RWPE2 (cell line): ENCODE measurements at places on chromosomes 3 and 15.

DNA sequence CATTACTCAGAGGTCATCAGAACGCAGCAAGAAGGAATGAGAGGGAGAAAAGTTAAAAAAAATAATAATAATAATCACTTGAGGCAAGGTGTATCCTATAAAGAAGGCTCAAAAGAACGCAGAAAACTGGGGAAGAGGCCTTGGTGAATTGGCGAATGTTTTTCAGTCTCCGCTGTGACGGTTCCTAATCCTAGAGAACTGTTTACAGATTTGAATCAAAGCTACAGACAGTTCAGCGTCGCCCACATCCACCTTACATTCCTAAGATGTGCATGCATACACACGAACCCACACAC, 634 bp downstream of the ZMAT3 start:
- no peak for DNase-seq

DNA sequence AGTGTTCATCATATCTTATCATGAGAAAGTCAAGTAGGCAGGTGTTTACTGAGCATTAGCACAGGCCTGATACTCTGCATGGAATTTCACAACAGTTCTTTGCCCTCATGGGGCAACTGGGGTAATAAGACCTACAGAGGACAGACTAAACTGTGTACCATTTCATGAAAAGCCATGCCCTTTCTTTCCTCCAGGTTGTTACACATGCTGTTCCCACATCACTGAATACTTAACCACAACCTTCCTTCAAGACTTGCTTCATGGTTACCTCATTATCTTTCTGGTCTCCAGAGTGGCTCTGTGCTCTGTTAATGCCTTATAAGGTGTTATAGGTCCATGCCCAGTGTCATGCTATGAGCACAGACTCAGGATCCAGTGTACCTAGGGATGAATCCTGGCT, 28.2 kb upstream of the RSL24D1 start:
- DNase-seq, result no peak

- no peak for DNase-seq
Measured at GRCh38 chr3:9147896-9148266, 101.6 kb downstream of the SRGAP3 start.

GRCh38 chr3:134937256-134938028, 142.4 kb downstream of the EPHB1 start:
- DNase-seq, result no peak

DNA sequence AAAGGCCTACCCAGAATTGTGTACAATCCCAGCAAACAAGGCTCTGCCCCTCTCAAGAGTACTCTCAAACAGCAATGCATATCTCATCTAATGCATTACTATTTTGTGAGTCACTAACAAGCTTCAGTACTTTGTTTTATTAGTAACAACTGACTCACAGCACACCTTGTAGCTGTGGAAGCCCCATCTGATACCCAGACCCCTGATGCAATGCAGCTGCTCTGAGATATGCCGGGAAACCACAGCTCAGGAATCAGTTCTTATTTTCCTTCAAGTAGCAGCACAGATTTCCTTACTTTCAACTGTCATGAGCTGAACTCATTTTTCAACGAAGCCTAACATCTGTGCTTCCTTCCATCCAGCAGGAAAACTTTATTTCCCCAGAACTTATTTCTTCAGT, 37.8 kb downstream of the CCNL1 start:
- DNase-seq, result peak; percentile 80

GRCh38 chr15:83998486-83998885, 237.1 kb upstream of the GOLGA6L4 start:
- no peak for DNase-seq
